ENCODE measurements at places on chromosomes 12 and 14. TPM values are rescaled to one million over a fixed set of nuclear protein-coding genes. Genes with fewer than 3 reads are reported as not detected.

Gene LMNTD1
- total RNA-seq = not detected

DNA sequence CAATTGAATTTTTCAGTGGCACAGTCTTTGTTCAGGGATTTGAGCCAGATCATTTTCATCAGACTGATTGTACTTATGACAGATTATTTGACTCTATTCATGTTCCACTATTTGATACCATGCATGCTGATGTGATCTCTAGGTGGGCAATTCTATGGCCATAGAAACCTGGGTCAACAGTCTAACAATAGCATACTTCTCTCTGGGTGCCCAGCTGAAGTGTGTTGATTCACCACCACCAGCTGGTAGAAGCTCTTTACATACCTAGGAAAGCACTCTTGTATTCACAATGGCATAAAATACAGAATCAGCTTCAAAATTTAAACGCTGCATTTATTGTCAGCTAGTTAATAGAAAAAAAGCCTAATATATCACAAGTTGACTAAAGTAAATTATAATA is 90.2 kb upstream of the TMTC2 start:
- no peak for DNase-seq

DNA sequence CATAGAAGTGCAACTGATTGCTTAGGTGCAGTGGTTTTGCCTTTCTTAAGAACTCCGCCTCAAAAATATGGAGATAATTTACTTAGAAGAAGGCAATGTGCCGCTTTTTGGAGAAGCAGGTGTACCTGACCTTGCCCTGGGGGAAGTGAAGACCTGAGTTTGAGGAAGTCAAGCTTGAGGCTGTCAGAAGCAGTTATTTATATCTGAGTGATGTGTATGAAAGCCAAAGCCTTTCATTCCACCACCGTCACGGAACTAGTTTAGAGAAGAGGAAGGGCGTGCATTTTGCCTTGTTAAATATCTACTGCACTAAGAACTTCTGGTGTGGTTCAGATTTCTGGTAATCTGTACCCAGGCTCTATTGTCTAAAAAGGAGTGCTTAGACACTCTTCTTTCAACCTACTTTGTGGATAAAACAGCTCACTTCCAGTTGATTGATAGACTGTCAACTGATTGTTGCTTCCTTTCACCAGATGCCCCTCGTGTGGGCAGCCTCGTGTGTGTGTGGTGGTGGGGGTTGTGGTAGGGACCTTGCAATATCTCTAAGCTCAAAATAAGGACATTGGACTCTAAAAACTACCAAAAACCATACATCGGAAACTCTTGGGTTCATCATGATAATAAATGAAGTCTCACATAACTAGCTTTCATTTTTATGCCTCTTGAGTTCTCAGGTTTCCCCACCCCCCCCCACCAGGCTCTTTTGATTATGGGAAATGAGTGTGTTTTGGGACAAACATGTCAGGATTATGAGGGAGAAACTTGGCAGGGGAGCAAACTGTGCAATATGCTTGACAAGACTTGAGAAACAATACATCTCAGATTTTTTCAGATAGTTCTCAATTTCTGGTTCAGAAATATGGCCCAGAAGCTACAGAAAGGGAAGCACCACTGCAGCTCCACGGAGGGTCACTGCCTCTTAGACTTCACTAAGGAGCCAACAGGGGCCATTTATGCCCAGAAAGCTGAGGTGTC is 78.6 kb downstream of the ARF6 start:
- DNase-seq = no peak

DNA sequence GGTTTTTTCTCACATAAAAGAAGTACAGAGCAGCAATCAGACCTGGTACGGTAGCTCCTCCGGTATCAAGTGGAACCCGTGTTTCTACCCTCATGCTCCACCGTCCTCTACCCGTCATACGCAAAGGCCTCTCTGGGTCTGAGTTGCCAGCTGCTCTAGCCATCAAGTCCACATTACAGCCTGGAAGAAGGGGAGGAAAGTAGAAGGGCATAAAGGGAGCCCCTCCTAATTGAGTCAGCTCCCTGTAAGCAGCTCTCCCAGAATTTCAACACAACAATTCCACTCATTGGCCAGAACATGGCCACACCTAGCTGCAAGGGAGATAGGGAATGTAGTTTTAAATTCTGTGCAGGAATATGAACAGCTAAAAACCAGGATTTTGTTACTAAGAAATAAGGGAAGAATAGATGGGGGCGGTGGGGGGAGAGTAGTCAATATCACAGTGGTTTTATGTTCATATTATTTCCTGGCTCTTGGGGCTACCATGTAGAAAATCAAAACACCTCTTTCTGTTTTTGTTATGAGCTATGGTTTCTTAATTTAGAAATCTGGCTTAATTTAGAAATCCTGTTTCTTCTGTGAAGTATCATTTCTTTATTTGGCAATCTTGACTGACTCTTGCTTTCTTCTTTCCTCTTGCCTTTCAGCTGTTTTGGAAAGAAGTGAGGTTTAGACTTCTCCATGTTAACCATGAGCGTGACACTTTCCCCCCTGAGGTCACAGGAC is 103.9 kb downstream of the AKAP6 start:
- DNase-seq = no peak

GRCh38 chr12:16437926-16438325 is 90.5 kb downstream of the MGST1 start:
- no peak for DNase-seq

Gene SERPINA5
- total RNA-seq = 1.3 TPM

Gene LYZ
- total RNA-seq = not detected

Gene PELI2
- total RNA-seq = 24.5 TPM

DNA sequence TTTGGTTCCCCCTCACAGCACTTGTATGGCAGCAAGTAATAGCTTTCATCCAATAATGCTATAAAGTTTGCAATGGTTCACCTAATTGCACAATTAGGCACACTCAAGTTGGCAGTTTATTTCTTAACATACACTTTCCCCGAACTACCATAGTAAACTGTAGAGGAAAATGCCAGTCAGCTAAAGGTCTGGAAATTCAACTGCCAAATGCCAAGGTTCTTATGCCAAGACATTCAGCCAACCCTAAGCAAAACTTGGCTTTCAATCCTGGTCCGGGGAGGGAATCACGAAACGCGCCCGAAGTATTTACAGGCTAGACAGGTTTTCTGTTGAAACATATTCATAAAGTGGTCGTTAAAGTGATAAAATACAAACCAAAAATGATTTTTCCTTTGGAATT is 1512.4 kb upstream of the FLRT2 start:
- no peak for DNase-seq

DNA sequence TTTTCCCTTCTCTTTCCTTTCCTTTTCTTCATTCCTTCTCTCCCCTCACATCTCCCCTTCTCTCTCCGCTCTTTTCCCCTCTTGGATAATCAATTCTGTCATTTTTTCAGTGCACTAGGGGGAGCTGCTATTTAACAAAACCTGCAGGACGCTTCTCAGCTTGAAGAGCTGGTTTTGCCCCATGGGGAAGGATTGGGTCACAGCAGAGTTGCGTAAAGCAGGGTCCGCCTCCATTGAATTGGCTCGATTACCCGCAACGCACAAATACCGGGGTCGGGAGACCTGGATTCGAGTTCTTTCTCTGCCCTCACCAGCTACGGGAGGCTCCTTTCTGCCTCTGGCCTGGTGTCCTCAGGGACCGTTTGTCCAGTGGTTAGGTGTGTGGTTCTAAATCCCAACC is 42.1 kb upstream of the CHGA start:
- peak; percentile 90 for DNase-seq

Gene RASSF9
- 0.35 TPM for total RNA-seq

GRCh38 chr12:121577443-121578180 is 3.2 kb downstream of the KDM2B start:
- DNase-seq = peak; percentile 69

DNA sequence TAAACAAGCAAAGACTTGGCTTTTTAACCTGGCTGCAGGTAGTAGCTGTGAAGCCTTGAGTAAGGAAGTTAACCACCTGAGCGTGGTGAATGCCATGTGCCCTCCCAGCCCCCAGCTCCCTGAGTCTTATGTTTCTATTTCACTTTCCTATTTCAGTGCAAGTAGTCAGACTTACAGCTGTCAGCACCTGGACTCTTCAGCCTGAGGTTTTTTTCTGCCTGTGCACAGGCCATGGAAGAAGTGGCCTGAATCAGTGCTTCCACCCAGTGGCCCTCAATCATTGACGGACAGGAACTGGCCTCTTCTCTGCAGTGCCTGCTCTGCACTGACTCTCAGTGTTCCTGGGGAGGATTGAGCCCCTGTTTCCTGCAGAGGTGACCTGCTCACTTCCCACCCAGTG is 796.4 kb downstream of the MED13L start:
- no peak for DNase-seq

GRCh38 chr12:58764100-58764953 is 156.0 kb downstream of the LRIG3 start:
- DNase-seq = no peak

GRCh38 chr12:123607756-123608155 is 5.9 kb downstream of the DDX55 start:
- no peak for DNase-seq

DNA sequence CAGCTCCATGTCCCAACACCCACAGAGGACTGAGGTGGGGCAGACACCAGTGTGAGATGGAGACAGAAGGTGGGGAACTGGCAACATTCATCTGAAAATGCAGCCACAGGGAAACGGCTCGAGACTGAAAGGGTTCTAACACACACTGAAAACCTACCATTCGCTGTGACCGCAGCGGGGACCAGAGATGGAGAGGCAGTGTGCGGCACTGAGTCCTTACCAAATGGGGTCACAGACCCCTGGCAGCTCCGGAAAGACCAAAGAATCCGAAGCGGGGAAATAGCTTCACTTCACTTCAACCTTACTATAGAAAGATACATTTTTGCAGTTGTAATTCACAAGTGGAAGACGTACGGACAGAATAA is 9.6 kb downstream of the BAG5 start:
- no peak for DNase-seq
